H9 (cell line): ENCODE measurements at places on chromosomes 2 and 18. TPM values are rescaled to one million over a fixed set of nuclear protein-coding genes. Genes with fewer than 3 reads are reported as not detected.
A peak's percentile ranks its signal among the peaks of the same experiment; 100 is the strongest.

DNA sequence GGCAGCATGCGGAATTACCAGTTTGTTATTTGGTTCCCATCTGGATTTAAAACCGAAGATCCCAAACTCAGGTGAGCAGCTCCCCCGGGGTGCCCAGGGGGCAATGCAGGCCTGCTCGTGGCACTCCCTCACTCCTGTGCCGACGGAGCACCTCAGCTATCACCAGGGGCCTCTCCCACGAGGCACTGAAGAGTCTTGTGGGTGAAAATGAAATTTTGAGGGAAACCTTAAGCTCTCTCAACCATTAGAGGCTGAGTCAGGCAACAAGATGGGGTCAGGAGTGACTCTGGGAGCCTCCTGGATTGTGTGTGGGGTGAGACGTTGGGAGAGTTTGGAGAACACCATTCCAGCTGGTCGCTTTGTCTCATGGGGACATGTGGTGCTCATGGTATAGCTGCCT, 189.0 kb downstream of the PRKCE start:
- no peaks in the 10 kb centered on the region for H3K4me1 ChIP-seq
- DNase-seq = no peak
- H3K27ac ChIP-seq = no peak overlapping the region
- H3K36me3 ChIP-seq = no peaks in the 10 kb centered on the region

CFAP210 gene
- total RNA-seq = 0.33 and 0.94 TPM in 2 replicates

- DNase-seq = no peak
- H3K27me3 ChIP-seq = no peaks in the 10 kb centered on the region
- no peaks in the 10 kb centered on the region for H3K4me1 ChIP-seq
- peaks cover 46% of the 10 kb centered on the region for H3K36me3 ChIP-seq
These were observed 154.7 kb upstream of the WDSUB1 start for GRCh38 chr2:159441182-159441581.

DNA sequence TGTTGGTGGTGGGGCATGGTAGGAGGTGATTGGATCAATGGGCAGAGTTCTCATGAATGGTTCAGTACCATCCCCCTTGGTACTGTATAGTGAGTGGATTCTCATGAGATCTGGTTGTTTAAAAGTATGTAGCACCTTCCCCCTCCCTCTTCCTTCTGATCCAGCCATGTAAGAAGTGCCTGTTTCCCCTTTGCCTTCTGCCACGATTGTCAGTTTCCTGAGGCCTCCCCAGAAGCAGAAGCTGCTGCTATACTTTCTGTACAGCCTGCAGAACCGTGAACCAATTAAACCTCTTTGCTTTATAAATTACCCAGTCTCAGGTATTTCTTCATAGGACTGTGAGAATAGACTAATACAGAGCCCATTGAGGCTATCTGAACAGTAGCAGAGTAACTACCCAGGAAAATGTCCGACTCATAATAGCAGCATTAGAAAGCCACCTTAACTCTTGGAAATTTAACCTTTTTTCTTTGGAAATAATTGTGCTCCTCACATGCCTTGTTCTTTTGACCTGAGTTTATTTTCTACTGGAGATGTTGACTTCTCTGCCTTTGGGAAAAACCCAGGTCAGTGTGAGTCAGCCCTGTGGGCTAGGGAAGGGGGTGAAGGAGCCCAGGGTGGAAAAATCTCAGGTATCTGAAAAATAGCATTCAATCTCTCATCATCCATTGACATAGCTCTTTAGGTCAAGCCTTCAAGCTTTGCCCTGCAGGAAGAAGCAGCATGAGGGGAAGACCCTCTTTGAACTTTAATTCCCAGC, 18.1 kb downstream of the CYP1B1 start:
- no peak overlapping the region for H3K27ac ChIP-seq
- H3K27me3 ChIP-seq = no peaks in the 10 kb centered on the region
- no peaks in the 10 kb centered on the region for H3K36me3 ChIP-seq
- H3K4me1 ChIP-seq = no peaks in the 10 kb centered on the region

ACTG2 gene
- total RNA-seq = 1.4 and 1.5 TPM in 2 replicates

KLHL14 gene
- total RNA-seq = 0.90 and 1.0 TPM in 2 replicates

GRCh38 chr18:43034683-43035500, 80.6 kb downstream of the RIT2 start:
- H3K4me1 ChIP-seq = peaks cover 5% of the 10 kb centered on the region; the same call in 1 of the 2 replicates
- DNase-seq = peak; percentile 80
- H3K27ac ChIP-seq = peak overlapping the region; percentile 94
- H3K36me3 ChIP-seq = 0 out of 2 replicates have a peak, but pooled peaks cover 7% of the 10 kb centered on the region

DNA sequence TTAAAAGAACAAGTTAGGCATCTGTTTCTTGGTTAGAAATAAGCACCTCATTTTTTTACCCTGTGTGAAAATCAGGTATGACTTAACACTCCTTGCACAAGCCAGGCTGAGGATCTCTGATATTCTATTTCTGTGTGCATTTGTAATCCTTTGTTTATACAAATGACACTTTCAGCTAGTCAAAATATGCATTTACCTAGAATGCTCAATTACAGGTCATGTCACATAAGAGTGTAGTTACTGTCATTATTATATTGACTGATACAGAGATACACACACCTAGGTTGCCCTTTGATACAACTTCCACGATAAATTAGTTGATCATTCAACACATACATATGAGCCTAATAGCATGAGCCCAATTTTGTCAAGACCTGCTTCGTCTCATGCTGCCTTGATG, 144.3 kb downstream of the CHST9 start:
- no peak overlapping the region for H3K4me3 ChIP-seq
- H3K27ac ChIP-seq = no peak overlapping the region
- H3K4me1 ChIP-seq = no peaks in the 10 kb centered on the region
- DNase-seq = no peak
- no peaks in the 10 kb centered on the region for H3K36me3 ChIP-seq
- no peaks in the 10 kb centered on the region for H3K27me3 ChIP-seq

LYG2 gene
- total RNA-seq = 0.29 TPM in 1 of 2 replicates, not detected in the other

- DNase-seq = no peak
- H3K4me1 ChIP-seq = 0 out of 2 replicates have a peak, but pooled peaks cover 4% of the 10 kb centered on the region
- peak overlapping the region; percentile 24 for H3K4me3 ChIP-seq
- H3K27me3 ChIP-seq = peaks cover 25% of the 10 kb centered on the region
These were observed 1.4 kb downstream of the ST8SIA5 start for GRCh38 chr18:46755315-46756024.

OR6B2 gene
- not detected in 2 replicates for total RNA-seq

DNA sequence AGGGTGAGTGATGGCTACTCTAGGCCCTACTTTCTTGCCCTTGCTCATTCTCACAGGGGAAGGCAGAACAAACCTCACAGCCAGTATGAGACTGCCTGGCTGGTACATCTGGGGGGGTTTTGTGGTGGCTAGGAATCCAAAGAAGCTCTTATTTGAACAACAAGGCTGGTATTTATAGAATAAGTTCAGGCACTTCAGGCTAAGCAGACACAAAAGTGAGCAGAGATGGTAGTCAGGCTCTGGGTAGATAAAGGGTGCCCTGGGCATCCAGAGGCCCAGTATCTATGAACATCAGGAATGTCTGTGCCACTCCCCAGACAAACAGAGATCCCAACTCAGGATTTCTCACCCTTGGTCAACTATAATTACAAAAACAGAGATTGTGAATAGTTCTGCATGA, 57.2 kb upstream of the RTN4 start:
- DNase-seq = no peak
- no peak overlapping the region for H3K4me3 ChIP-seq
- H3K36me3 ChIP-seq = no peaks in the 10 kb centered on the region
- H3K27me3 ChIP-seq = no peaks in the 10 kb centered on the region
- H3K27ac ChIP-seq = no peak overlapping the region
- peaks cover 6% of the 10 kb centered on the region; the same call in 1 of the 2 replicates for H3K4me1 ChIP-seq

SH3RF3 gene
- 0.46 TPM in 2 replicates for total RNA-seq

GRCh38 chr18:24987303-24988252, 364.4 kb downstream of the ZNF521 start:
- peak; percentile 43 for DNase-seq
- no peaks in the 10 kb centered on the region; the same call in 2 of the 3 replicates for H3K36me3 ChIP-seq
- H3K27ac ChIP-seq = no peak overlapping the region
- H3K4me3 ChIP-seq = no peak overlapping the region
- peaks cover 12% of the 10 kb centered on the region for H3K4me1 ChIP-seq
- no peaks in the 10 kb centered on the region; the same call in 1 of the 2 replicates for H3K27me3 ChIP-seq

LRATD1 gene
- total RNA-seq = 0.31 and 0.39 TPM in 2 replicates

YES1 gene
- total RNA-seq = 86.9 and 89.2 TPM in 2 replicates

RASGRP3 gene
- total RNA-seq = not detected in 2 replicates

- H3K4me1 ChIP-seq = no peaks in the 10 kb centered on the region
- H3K36me3 ChIP-seq = no peaks in the 10 kb centered on the region
- no peak overlapping the region for H3K4me3 ChIP-seq
- no peaks in the 10 kb centered on the region for H3K27me3 ChIP-seq
- no peak for DNase-seq
- no peak overlapping the region for H3K27ac ChIP-seq
These were observed 157.7 kb downstream of the PRKCE start for GRCh38 chr2:45809205-45809604.

GRCh38 chr18:70659036-70659925, 370.4 kb downstream of the SOCS6 start:
- no peaks in the 10 kb centered on the region for H3K27me3 ChIP-seq
- DNase-seq = no peak
- no peaks in the 10 kb centered on the region for H3K4me1 ChIP-seq
- H3K27ac ChIP-seq = no peak overlapping the region
- H3K36me3 ChIP-seq = no peaks in the 10 kb centered on the region

GRCh38 chr18:44180683-44181082, 500.0 kb upstream of the SETBP1 start:
- DNase-seq = no peak
- no peaks in the 10 kb centered on the region for H3K36me3 ChIP-seq
- no peak overlapping the region for H3K27ac ChIP-seq
- no peak overlapping the region for H3K4me3 ChIP-seq
- no peaks in the 10 kb centered on the region for H3K27me3 ChIP-seq

DNA sequence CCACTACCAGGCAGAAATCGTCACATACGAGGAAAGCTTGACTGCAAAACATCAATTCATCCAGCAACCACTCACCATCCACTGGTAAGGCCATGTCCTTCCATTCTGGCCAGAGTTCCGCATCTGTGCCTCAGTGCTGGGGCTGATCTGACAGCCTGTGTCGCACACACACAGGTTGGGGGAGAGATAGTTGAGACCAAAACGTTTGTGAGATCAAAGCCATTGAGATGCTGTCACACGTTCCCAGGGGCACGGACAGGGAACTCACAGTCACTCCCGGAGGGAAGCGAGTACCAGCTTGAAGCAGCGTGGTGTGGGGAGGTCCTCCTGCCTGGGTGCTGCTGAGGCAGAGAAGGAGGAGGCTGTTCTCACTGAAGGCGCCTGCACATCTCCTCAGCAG, 458.5 kb upstream of the SALL3 start:
- H3K27me3 ChIP-seq = no peaks in the 10 kb centered on the region
- no peaks in the 10 kb centered on the region for H3K4me1 ChIP-seq
- H3K4me3 ChIP-seq = no peak overlapping the region
- no peak for DNase-seq

GRCh38 chr2:12424219-12424618, 292.5 kb upstream of the TRIB2 start:
- DNase-seq = no peak
- H3K27ac ChIP-seq = no peak overlapping the region
- H3K4me3 ChIP-seq = no peak overlapping the region
- H3K36me3 ChIP-seq = no peaks in the 10 kb centered on the region
- peaks cover 5% of the 10 kb centered on the region; the same call in 1 of the 2 replicates for H3K4me1 ChIP-seq

MRO gene
- 0.57 and 0.72 TPM in 2 replicates for total RNA-seq

CLEC4F gene
- not detected in 2 replicates for total RNA-seq

ZNF396 gene
- total RNA-seq = 0.94 and 1.2 TPM in 2 replicates

DNA sequence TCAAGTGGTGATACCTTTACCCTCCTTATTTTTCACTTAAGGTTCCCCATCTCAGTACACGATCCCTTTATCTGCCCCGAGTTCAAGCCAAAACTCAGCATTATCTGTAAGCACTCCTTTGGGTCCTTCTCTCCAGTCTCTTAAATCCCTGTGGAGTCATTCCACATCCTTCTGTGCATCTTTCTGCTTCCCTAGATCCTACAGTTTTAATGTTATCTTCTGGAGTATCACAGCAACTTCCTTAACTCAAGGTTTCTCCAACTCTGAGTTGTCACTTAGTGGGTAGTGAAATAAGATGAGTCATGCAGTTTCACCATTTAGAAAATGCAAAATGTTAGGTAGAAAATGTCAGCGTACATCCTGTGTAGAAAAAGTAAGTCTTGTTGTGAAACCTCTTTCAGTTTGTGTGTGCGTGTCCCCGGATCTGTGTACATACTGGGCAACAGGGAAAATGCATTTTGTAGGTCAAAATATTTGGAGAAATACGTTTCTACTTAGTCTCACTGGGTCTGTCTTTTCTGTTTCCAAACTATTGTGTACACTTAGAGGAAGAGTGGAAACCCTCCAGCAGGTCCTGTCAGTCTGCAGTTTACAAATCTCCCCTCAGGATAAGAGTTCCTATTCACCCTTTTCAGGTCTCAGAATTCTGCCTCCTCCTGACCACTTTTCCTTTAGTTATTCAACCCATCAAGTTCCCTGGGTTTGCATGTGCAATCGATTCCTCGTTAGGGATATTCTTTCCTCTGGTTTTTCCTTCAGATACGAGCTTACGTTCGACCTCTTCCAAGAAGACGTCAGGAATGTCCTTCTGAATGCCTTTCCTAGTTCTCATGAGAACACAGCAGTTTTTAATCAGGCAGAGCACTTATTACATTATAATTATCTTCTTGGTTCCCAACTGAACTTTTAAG, 154.8 kb downstream of the TGIF1 start:
- DNase-seq = no peak
- no peak overlapping the region for H3K4me3 ChIP-seq
- peak overlapping the region; percentile 97 for H3K27ac ChIP-seq
- no peaks in the 10 kb centered on the region for H3K27me3 ChIP-seq

DNA sequence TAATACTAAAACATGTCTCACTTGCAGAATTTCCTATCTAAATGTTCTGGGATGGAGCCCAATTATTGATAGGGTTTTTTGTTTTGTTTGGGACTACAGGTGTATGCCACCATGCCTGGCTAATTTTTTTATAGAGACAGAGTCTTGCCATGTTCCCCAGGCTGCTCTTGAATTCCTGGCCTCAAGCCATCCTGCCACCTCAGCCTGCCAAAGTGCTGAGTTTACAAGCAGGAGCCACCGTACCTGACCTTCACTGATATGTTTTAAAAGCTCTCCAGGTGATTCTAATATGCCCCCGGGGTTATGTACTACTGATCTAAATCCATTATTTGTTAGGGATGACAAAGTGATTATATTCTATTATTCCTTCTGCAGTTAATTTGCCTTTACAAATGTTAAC, 2.2 kb downstream of the ELAC1 start:
- H3K27me3 ChIP-seq = no peaks in the 10 kb centered on the region
- H3K4me1 ChIP-seq = peaks cover 2% of the 10 kb centered on the region; the same call in 1 of the 2 replicates
- no peak for DNase-seq

GRCh38 chr2:72118951-72119350, 28.7 kb downstream of the CYP26B1 start:
- H3K36me3 ChIP-seq = no peaks in the 10 kb centered on the region
- H3K4me1 ChIP-seq = no peaks in the 10 kb centered on the region
- no peak overlapping the region for H3K4me3 ChIP-seq
- no peaks in the 10 kb centered on the region; the same call in 1 of the 2 replicates for H3K27me3 ChIP-seq

C2orf68 gene
- total RNA-seq = 39.6 and 40.4 TPM in 2 replicates

- no peak for DNase-seq
- no peaks in the 10 kb centered on the region for H3K27me3 ChIP-seq
- H3K4me1 ChIP-seq = 0 out of 2 replicates have a peak, but pooled peaks cover 2% of the 10 kb centered on the region
- no peak overlapping the region for H3K4me3 ChIP-seq
These were observed 124.6 kb downstream of the VIT start for GRCh38 chr2:36820942-36821605.
